ENCODE measurements at places on chromosomes 13 and 19.
A peak's percentile ranks its signal among the peaks of the same experiment; 100 is the strongest.

GRCh38 chr13:84466461-84466860 lies 584.2 kb upstream of the SLITRK1 start:
- no peak for DNase-seq

GRCh38 chr13:98575904-98576199 lies 1.1 kb downstream of the STK24 start:
- no peak for DNase-seq

- no peak for DNase-seq
These were observed 26.3 kb downstream of the TMEM255B start for GRCh38 chr13:113785051-113786010.

- peak; percentile 7 for DNase-seq
These were observed 3.9 kb upstream of the GPR183 start for GRCh38 chr13:99311137-99311536.

DNA sequence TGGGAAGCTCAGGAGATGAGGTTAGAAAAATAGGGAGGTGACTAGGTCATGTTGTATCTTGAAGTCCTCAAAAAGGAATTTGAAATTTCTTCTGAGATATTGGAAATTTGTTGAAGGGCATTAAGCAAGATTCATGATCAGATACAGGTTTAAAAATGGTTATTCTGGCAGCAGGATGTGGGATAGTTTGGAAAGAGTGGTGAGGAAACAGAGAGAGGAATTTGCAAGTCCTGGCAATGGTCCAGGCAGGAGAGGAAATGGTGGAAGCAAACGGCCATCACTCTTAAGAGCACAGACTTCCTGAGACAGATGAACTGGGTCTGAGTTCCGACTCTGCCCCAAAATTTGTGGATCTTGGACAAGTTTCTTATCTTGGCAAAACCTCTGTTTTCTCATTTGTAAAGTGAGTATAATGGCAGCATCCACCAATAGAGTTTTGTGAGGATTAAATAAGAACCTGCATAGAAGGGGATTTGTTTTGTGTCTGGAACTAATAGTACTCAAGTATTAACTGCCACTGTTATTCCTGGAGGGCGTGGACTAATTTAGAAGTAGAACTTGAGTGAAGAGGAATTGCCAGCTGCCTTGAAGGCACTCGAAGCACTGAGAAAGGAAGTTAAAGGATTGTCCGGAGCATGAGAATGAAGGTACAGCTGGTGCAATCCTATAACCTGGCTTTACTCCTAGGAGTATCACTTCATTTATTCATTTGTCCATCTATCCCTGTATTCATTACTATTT lies 99.6 kb downstream of the CCNA1 start:
- DNase-seq = peak; percentile 29
